NCI-H524 (cell line): ENCODE measurements at places on chromosomes 5 and 9.

DNA sequence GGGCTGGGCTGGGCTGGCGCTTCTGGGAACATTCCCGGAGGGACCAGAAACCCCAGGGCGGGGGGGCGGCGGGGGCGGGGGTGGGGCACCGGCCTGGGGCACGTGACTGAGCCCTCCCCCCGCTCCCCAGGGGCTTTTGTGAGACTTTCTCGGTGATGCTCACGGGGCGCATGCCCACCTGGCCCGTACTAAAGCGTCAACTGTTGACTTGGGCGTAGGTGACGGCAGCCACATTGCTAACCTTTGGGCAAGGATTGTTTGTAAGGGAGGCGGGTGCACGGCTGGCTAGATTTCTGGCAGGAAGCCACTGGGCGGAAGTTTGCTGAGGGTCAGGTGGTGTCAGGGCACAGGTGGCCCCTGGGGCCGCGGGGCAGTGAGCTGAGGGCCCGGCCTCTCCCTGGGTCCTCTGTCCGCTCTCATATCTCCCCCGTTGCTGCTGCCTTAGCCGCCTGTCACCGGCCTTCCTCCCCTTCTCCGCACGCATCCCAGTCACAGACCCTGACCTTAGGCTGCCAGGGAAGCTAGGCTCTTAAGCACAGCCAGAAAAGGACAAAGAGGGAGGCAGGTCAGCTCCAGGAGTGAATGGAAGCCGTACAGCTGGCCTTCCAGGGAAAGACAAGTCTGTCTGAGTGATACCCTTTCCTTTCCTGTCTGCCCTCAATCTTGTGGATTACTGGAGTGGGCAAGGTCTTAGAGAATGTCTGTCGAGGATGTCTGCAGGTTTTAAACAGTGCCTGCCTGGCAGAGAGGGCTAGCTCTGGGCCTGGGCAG is 812 bp downstream of the CACFD1 start:
- peak; percentile 78 for DNase-seq

DNA sequence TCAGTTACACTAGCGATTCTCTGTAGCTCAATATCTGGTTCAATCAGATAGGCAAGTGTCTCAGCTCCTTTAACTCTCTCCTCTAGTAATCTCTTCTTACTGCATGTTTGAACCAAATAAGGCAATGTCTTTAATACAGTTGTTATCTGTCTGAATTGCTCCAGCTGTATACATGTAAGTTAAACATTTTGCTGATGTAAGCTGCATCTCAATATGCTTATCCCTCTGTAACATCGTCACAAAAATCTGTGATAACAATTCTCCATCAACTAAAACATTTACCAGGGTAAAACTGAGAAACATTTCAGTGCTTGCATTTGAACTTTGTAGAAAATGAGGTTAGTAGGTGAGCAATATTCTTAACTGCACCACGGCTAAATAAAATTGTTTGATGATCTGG is 29.6 kb upstream of the IGFBPL1 start:
- no peak for DNase-seq

DNA sequence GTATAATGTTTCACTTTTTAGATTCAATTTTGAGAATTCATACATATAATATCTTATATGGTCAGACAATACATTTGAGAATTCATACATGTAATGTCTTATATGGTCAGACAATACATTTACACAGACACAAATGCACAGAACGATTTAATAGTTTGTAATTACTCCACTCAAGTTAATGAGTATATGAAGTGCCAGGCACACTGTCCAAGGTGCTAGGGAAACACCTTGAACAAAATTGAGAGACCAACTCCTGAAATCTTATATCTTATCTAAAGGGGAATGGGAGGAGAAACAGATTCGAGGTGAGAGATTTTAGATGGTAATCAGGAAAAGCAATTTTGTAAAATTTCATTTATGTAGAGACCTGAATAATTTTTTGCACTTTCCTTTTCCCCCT is 994.7 kb downstream of the CDH12 start:
- DNase-seq, result no peak

- no peak for DNase-seq
Observed at GRCh38 chr5:9354336-9355081, 191.4 kb downstream of the SEMA5A start.

GRCh38 chr5:180367300-180367699 is 14.2 kb upstream of the GFPT2 start:
- no peak for DNase-seq

- DNase-seq, result no peak
Observed at GRCh38 chr5:31000287-31000686, 193.2 kb upstream of the CDH6 start.

DNA sequence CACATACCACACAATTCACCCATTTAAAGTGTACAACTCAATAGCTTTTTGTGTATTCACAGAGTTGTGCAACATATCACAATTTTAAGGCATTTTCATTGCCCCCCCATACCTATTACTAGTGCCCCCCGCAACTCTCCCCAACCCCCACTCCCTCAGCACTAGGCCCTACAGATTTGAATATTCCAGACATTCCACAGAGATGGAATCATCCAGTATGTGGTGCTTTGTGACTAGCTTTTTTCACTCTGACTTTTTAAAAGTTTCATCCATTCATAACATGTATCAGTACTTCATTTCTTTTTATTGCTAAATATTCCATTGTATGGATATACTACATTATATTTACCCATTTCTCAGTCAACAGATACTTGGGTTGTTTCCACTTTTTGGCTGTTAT is 102.9 kb upstream of the LRRTM2 start:
- DNase-seq, result no peak

GRCh38 chr5:112921026-112921832 is 798 bp downstream of the REEP5 start:
- peak; percentile 29 for DNase-seq

- no peak for DNase-seq
Observed at GRCh38 chr9:103707181-103707580, 386.9 kb upstream of the SMC2 start.

DNA sequence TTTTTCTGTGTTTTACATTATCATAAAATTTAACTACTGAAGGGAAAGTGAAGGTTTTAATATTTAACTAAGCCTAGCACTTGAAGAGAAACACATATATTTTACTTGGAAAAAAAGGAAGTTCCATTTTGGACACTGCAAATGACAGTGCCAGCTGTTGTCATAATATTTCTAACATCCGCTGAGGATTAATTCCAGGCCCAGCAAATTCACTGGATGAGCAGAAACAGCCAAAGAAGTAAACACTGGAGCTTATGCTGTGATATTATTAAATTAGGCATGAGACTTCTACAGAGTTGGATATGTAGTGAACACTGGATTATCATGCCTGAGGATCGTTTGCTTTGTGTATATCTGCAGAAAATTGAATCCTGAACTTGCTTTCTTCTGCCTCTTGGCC is 67.6 kb downstream of the GHR start:
- DNase-seq, result no peak

DNA sequence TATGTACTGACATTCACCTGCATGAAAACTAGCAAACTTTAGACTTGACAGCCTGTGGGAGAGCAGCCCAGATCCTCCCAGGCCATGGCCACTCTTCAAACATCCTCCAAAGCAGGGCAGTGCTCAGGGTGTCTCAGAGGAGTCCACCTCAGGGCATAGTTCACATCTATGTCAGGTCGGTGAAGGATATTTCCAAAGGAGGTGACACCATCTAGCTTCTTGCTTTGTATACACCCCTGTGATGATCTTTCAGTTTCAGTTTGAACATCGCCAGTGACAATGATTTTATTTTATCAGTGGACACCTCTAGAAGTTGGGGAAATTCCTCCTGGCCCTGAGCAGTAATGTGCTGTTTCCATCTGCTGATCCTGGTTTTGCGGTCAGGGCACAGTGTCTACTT is 20.1 kb downstream of the CDK20 start:
- DNase-seq, result no peak
